CD8-positive, alpha-beta T cell (primary cell): ENCODE measurements at places on chromosomes 11 and 22.

GRCh38 chr11:832529-833113, at the start of gene CD151:
Gene CD151, plus strand, starts transcription at chr11:832952. Its CDS starts 3,118 bp downstream, at chr11:836070.
- DNase-seq: peak; percentile 80

DNA sequence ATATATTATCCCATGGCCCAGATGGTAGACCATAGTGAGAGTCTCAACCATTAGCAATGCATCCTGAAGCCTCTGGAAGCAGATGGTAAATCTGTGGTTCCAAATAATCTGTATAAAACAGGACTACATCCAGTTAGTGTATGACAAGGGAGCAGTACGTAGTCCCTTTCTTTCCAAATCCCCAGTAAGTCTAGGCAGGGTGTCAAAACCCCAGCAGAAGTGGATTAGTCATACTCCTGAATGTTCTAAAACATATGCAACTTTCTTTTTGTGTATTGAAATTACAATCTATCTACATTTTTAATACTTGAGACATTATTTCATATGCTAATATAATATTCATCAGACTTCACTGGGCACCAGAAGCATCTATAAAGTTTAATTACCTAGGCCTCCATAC, 295.1 kb upstream of the ANO5 start:
- no peak for DNase-seq

- no peak for DNase-seq
Observed at GRCh38 chr11:62959422-62959980, 25.3 kb downstream of the SLC22A6 start.

GRCh38 chr11:12810568-12810894, 136.3 kb downstream of the TEAD1 start:
- no peak for DNase-seq

- no peak for DNase-seq
Observed at GRCh38 chr11:31871310-31872075, 60.4 kb upstream of the PAX6 start.

DNA sequence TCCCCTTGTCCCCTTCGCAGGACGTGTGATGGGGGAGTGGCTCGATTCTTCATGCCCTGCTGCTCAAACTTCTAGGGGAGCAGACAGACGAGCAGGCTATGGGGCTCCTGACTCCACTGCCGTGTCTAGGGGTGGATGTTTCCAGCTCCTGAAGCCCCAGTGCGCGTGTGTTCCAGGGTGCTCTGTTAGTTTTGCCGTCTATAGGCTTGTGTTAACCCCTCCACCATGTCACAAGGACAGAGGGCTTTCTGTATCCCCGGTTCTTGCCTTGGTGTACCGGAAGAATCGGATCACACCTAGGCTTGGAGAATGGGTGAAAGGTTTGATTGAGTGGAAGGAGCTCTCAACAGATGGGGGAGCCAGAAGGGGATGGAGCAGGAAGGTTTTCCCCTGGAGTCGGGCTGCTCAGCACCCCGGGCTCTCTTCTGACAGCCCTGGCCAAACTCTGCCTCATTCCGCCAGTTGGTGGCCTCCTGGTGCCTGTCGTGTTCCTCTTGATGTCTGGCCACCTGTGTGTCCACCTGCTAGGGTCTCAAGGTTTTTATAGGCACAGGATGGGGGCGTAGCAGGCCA, 810.7 kb downstream of the BRD1 start:
- no peak for DNase-seq

- peak; percentile 66 for DNase-seq
Observed at GRCh38 chr11:72781313-72782080, 12.3 kb downstream of the STARD10 start.

DNA sequence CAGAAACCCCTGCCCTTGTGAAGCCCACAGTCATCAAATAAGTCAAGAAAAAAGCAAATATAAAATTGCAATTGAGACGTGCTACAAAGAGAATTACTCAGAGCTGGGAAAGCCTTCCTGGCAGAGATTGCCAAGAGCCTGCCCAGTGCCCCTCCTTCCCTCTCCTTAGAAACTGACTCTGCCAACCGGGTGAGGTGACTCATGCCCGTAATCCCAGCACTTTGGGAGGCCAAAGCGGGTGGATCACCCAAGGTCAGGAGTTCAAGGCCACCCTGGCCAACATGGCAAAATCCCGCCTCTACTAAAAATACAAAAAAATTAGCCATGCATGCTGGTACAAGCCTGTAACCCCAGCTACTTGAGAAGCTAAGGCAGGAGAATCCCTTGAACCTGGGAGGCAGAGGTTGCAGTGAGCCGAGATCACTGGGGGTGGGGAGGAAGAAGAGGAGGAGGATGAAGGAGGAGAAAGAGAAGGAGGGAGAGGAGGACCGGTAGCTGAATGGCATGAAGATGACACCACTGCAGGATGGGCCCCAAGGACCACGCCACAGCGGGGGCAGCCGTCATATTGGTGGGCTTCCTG, 76.1 kb upstream of the RTL6 start:
- no peak for DNase-seq

DNA sequence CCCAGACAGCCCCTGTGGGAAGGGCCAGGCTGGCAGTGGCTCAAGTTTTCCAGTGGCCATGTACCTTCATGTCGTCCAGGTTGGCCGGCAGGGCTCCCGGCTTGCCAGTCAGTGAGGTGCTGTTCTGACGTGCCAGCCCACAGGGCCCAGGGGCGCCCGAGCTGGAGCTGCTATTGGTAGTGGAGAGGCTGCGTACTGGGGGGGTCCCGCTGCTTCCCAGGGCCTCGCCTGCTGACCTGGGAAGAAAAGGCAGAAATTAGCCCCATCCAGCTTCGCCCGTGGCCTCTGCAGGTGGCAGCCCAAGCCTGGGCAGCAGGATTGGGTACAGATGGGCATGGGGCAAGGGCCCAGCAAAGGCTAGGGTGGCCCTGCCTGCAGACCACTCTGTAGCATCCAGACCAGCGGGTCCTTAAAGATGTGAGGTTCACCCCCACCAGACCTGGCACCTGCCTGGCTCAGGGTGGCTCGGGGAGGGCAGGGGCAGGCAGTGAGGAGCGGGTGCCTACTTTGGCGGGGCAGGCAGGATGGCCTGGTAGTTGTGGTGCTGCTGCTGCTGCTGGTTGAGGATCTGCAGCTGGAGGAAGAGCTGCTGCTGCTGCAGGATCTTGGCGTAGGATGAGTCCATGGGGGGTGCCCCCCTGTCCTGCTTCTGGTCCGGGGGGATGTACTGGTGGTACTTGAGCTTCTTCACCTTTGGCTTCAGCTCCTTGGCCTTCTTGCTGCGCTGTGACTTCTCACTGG, 50.1 kb downstream of the SGSM3 start:
- no peak for DNase-seq

DNA sequence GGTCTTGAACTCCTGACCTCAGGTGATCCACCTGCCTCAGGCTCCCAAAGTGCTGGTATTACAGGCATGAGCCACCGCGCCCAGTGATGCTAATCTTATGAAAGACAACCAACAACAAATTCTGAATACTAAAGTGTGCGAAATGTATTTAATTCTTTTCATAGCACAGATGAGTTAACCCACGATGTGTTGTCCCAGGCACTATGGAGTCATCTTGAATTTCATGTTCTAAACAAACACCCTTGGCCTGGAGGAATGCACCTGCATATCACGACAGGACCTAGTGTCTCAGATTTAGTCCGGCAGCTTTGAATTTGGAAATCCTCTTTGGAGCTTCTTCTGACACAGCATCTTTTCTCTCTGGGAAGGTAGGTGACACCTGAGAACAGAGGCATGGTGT, 16.2 kb upstream of the VPREB1 start:
- no peak for DNase-seq

DNA sequence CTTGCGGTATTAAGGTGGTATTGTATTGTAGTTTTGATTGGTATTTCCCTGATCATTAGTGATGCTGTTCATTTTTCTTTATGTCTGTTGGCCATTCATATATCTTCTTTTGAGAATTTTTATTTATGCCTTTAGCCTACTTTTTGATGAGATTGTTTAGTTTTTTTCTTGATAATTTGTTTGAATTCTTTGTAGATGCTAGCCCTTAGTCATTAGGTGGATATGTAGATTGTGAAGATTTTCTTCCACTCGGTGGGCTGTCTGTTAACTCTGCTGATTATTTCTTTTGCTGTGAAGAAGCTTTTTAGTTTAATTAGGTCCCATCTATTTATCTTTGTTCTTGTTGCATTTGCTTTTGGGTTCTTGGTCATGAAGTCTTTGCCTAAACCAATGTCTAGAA, 115.4 kb downstream of the VPREB1 start:
- DNase-seq: no peak
